Cortex of kidney (tissue), 1 donor: ENCODE measurements at places on chromosomes 13 and 19.

- no peak for DNase-seq
These were observed 3.4 kb downstream of the IGFLR1 start for GRCh38 chr19:35738887-35739229.

DNA sequence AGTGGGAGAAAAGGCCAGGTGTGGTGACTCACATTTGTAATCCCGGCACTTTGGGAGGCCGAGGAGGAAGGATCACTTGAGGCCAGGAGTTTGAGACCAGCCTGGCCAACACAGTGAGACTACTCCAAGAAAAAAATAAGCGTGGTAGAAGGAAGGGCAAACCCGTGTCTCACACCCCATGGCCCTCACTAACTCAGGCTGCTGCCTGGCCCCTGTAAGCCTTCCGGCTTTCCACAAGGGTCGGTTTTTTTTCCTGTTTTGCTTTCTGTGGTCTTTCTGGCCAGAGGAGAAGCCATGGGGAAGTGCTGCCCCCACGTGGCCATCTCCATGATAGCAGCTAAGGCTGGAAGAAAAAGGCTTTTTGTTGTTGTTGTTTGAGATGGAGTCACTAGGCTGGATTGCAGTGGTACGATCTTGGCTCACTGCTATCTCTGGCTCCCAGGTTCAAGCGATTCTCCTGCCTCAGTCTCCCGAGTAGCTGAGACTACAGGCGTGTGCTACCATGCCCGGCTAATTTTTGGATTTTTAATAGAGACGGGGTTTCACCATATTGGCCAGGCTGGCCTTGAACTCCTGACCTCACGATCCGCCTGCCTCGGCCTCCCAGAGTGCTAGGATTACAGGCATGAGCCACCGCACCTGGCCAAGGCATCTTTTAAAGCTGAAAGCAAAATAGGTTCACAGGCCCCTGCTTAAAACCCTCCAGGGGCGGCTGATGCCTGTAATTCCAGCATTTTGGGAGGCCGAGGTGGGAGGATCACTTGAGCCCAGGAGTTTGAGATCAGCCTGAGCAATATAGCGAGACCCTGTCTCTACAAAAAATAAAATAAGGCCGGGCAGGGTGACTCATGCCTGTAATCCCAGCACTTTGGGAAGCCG, 7.5 kb upstream of the ARHGEF18 start:
- no peak for DNase-seq

DNA sequence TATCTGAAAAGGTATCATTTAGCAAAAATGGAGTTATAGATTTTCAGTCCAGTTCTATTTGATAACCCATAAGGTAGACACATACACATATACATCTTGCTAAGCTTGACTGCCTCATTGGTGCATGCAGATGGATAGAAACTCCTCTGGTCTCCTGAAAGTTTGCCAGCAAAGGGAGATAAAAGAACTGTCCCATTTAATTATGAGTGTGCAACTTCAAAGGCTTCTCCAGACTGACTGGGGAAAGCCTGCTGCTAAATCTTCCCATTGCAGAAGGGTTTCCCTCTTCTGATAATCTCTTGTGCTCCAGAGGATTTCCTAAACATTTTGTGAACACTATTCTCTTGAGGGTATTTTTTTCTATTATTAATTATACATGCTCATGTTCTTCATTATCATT, 131.9 kb downstream of the ITGBL1 start:
- no peak for DNase-seq

DNA sequence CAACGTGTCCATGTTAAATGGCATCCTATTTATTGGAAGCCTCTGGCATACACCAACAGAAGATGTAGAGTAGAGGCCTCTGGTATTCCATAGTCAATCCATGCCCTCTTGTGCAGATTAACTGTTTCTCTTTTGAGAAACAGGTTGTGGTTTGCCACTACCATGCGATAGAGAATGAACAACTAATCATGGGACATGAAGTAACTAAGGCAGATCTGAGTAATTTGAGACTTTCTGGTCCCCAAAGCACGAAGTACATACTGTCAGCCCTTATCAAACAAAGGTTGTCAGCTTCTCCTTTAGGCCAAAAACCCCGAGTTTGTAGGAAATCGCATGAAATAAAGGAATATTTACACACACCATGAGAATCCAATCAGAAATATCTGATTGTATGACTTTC, 3.6 kb downstream of the ZNF121 start:
- DNase-seq, result no peak

GRCh38 chr19:35813043-35813890, 622 bp upstream of the PRODH2 start:
- no peak for DNase-seq

GRCh38 chr19:29858000-29858596, 46.3 kb downstream of the CCNE1 start:
- DNase-seq, result no peak

DNA sequence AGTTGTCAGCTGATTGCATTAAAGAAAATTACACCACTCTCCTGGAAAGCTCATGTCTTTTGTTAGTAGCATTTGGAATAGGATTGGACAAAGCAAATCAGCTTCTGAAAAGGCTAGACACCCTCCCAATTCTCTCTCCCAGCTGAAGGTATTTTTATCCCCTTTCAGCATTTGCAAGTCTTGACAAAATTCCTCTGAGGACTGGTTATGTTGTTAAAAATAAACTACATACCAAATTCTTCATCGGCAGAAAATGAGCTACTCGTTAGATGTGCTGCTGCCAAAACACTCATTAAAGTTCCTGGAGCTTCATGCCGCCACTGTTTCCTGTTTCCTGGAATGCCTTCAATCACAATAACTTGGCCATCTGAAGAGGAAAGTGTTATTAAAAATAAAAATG, 37.1 kb downstream of the UTP14C start:
- no peak for DNase-seq

GRCh38 chr13:70520275-70521036, 412.2 kb upstream of the KLHL1 start:
- DNase-seq, result no peak

- DNase-seq, result no peak
These were observed 15.5 kb downstream of the DPP9 start for GRCh38 chr19:4707956-4708650.

GRCh38 chr19:39372047-39372802, 18.7 kb downstream of the PAF1 start:
- no peak for DNase-seq

GRCh38 chr19:4749870-4750590, 26.4 kb upstream of the DPP9 start:
- no peak for DNase-seq

DNA sequence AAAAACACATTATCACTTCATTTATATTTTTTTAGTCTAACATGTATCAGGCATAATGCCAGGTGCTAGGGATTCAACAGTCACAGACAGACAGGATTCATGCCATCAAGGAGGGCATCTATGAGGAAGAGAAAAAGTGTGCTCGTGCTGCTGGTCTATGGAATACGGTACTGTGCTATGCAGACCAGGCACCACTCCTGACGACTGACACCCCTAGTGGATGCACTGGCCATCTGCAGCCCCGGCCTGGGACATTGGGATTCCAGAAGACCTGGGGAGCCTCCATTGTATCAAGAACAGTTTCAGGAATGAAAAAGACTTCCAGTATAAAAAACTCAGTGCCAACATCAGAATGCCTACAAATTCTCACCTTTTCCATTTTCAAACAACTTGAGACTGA, 94.0 kb downstream of the KLF12 start:
- DNase-seq, result no peak

DNA sequence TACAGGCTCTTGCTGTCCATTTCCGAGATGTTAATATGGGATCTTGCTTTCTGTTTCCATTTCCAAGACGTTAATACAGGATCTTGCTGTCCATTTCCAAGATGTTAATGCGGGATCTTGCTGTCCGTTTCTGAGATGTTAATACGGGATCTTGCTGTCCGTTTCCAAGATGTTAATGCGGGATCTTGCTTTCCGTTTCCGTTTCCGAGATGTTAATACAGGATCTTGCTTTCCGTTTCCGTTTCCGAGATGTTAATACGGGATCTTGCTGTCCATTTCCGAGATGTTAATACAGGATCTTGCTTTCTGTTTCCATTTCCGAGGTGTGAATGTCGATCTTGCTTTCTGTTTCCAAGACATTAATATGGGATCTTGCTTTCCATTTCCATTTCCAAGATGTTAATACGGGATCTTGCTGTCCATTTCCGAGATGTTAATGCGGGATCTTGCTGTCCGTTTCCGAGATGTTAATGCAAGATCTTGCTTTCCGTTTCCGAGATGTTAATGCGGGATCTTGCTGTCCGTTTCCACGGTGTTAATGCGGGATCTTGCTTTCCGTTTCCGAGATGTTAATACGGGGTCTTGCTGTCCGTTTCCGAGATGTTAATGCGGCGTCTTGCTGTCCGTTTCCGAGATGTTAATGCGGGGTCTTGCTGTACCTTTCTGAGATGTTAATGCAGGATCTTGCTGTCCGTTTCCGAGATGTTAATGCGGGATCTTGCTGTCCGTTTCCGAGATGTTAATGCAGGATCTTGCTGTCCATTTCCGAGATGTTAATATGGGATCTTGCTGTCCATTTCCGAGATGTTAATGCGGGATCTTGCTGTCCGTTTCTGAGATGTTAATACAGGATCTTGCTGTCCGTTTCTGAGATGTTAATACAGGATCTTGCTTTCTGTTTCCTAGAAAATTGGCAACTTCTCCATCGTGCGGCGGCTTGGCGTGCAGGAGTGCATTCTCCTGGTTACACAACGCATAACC, 38.3 kb downstream of the PEX11G start:
- DNase-seq, result no peak

- DNase-seq, result no peak
These were observed 9.7 kb downstream of the CTU1 start for GRCh38 chr19:51098365-51099046.

DNA sequence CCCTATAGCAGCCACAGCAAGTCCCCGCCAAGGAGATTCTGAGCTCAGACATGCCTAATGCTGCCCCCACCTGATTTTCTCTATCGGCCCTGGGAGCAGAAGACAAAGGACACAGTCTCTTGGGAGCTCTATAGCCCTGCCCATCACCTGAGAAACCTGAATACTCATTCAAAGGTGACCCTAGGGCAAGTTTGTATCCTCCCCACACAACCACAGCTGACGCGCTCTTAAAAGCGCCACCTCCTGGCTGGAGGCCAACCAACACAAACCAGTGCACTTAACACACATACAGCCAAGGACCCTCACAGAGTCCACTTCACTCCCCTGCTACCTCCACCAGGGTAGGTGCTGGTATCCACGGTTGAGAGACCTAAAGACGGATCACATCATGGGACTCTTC, 8.8 kb upstream of the IGFL4 start:
- DNase-seq, result no peak
